ENCODE measurements at places on chromosomes 11 and 22.

DNA sequence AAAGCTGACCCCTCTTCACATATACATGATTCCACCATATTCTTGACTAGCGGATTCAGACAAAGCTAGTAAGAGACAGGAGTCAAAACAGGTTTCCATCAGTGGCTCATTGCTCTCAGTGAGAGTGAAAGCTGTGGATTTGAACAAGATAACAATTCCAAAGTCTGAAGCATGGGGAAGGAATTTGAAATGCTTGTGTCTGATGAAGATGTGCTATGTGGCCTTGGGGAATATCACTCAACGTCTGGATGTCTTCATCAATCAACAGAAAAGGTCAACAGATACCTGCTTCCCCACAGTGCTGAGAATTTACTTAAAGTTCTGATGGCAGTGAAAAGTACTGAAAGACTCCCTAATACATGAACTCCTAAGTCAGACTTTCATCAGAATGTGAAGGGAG is 46.9 kb upstream of the SESN3 start:
- DNase-seq: no peak

GRCh38 chr11:104763930-104764709 is 134.1 kb downstream of the CASP12 start:
- DNase-seq: no peak

DNA sequence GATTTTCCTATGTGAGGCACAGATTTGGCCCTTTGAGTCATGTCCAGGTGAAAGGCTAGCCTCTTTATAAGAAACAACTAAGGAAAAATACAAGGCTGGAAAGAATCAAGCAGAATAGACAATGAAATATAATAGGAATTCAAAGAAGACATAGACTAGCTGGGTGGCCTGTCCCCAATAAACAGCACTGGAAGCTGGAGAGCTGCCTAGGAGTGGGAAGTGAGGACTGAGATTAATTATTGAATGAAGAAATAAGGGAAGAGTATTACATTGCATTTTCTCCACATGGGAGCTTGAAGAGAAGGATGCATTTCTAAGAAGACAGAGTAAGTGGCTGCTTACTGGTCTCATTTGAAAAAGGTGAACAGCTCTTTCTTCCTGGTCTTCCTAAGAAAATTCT is 100.0 kb downstream of the CCDC34 start:
- no peak for DNase-seq

DNA sequence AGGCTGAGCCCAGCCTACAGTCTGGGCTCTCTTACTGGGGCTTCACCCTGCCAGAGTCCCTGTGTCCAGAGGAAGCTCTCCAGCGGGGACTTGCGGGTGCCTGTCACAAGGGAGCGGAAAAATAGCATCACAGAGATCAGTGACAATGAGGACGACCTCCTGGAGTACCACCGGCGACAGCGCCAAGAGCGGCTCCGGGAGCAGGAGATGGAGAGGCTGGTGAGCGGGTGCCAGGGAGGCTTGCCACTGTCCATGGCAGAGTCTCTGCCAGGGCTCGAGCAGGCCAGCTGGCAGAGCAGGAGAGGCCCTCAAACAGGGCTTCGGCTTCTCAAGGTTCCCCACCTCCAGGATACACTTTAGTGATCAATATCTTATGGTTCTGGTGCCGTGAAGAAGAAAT is 21.0 kb downstream of the PHLDB1 start:
- DNase-seq: no peak

DNA sequence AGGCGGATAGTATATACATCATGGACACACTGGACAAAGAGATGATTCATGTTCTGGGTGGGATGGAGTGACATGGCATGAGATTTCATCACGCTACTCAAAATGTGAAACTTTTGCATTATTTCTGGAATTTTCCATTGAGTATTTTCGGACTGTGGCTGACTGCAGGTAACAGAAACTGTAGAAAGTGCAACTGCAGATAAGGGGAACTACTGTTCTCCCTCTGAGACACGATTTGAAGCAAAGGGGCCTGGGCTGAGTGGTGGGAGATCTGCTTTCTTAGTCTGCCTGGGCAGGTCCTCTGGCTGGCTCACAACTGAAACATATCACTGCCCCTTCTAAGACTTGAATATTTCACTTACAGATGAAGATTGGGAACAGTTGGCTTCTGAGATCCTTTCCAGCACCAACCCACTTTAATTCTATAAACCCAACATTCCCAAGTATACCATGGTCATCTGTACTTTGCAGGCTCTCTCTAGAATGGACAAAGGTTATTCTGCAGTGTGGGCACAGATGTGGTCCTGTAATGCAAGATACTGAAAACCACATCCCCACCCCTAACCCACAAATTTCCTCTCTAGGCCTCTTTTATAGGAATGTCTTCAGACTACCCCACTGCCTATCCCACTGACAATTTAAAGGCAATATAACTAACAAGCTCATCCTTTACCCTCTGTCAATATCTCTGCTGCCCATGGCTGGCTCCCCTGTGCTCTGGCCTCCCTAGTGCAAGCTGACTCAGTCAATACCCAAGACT is 121.1 kb downstream of the KCNC1 start:
- DNase-seq: no peak

DNA sequence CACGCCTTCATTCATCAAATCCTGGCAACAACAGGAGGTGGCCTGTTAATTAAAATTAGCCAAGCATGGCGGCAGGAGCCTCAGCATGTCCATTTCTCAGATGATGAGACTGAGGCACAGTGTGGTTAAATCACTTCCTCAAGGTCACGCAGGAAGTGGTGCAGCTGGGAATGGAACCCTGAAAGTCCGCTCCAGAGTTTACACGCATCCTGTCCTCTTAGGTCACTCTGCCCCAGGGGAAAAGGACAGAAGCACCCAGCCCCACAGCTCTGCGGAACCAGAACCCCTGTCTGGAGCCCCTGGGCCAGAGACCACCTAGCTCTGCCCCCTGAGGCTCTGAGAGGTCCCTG is 19.6 kb downstream of the RPL3 start:
- DNase-seq: no peak

GRCh38 chr22:47209547-47210023 is 447.1 kb downstream of the TBC1D22A start:
- DNase-seq: no peak

DNA sequence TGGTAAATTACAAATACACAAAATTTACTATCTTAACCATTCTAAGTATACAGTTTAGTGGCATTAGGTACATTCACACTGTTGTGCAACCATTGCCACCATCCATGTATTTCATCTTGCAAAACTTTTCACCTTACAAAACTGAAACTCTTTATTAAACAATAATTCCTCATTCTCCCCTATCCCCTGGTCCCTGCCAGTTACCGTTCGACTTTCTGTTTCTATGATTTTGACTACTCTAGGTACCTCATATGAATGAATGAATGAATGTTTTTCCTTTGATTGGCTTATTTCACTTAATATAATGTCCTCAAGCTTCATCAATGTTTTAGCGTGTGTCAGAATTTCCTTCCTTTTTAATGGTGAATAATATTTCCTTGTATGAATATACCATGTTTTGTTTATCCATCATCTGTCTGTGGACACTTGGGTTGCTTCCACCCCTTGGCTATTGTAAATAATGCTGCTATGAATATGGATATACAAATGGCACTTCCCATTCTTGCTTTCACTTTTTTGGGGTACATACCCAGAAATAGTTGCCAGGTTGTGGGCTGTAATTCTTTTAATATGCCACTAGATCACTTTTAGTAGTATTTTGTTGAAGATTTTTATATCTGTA is 93.0 kb downstream of the UVRAG start:
- DNase-seq: no peak

GRCh38 chr11:106624377-106624776 is 393.9 kb downstream of the GUCY1A2 start:
- DNase-seq: no peak

DNA sequence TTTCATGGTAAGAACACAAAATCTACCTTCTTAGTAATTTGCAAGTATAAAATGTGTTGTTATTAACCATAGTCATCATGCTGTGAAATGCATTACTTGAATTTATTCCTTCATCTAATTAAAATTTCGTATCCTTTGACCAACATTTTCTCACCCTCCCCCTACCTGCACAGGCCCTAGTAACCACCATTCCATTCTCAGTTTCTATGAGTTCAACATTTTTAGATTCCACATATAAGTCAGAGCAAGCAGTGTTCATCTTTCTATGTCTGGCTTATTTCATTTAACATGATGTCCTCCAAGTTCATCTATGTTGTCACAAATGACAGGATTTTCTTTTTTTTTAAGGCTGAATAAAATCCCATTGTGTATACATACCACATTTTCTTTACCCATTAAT is 43.5 kb upstream of the CCDC179 start:
- DNase-seq: no peak

GRCh38 chr22:22687638-22688500 is 43.5 kb downstream of the GGTLC2 start:
- DNase-seq: peak; percentile 47

GRCh38 chr11:101923554-101923953 is 7.2 kb upstream of the ANGPTL5 start:
- DNase-seq: no peak

DNA sequence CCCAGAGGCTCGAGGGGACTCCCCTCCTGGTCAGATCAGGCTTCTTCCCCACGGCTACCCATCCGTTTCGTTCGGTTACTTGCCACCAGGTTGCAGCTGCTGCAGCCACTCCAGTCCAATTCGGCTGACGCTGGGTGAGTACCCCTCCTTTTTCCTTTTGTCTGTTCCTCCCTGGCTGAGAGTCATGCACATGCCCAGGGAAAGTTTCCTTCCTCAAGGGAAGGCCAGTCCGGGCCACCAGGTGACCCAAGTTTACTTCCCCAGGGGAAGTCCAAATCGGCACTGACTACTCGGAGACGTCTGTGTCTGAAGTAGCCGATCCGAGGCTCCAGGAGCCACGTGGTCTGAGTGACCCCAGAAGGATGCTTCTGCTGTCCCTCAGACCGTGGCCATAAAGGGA is 13.2 kb upstream of the OR56A3 start:
- DNase-seq: no peak

DNA sequence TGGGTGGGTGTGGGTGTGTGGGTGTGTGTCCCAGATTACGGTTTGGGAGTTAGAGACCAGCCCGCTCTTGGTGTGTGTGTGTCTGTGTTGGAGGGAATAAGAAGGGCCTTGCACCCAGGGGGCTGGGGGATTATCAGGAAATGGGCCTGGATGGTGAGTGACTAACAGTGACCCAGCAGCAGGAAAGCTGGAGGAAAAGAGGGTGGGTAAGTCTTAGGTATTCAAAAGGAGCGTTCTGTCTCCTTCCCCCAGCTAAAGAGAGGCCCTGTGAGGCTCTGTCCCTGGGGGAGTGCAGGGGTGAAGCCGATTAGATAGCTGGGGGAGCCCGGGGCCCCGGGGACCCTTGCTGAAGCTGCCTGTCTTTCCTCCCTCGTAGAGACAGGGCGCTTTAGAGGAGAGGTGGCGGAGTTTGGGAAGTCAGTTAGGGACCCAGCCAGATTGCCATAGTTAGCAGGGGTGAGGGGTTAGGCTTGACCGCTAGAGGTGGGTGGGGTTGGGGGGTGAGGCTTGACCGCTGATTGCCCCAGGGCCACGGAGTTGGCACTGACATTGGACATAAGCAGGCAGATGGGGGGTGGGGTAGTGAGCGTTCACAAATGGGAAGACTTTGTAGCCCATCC is 1.5 kb downstream of the OAF start:
- no peak for DNase-seq

DNA sequence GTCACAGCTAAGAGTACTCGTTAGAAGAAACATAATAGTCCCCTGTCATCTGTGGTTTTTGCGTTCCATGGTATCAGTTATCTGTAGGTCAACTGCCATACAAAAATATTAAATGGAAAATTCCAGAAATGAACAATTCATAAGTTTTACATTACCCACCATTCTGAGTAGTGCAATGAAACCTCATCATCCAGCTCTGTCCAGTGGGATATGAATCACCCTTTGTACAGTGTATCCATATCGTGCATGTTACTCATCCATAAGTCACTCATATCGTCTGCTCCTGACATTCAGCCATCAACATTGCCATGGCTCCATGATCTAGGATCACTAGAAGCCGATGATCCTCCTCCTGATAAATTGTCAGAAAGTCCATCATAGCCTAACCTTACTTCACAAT is 174.9 kb upstream of the C11orf87 start:
- no peak for DNase-seq

GRCh38 chr11:87892291-87892690 is 283.0 kb downstream of the RAB38 start:
- DNase-seq: no peak

- DNase-seq: no peak
Observed at GRCh38 chr11:99952816-99953215, 734.3 kb upstream of the ARHGAP42 start.

DNA sequence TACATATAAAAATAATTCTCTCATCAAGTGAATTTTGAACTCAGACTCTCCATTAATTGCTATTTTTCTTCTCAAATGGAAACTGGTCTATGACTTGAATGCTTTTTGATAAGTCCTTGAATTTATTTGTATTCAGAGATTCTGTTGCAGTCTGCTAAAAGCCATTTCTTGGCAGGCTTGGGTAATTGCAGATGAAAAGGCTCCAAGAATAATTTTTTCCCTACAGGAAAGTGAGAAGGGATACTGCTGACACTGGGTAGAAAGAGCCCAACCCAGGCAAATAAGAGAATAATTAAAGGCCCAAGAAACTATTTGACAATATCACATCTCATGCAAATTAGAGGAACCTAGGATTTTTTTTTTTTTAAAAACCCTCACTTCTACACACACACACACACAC is 246.5 kb upstream of the DDI1 start:
- no peak for DNase-seq

DNA sequence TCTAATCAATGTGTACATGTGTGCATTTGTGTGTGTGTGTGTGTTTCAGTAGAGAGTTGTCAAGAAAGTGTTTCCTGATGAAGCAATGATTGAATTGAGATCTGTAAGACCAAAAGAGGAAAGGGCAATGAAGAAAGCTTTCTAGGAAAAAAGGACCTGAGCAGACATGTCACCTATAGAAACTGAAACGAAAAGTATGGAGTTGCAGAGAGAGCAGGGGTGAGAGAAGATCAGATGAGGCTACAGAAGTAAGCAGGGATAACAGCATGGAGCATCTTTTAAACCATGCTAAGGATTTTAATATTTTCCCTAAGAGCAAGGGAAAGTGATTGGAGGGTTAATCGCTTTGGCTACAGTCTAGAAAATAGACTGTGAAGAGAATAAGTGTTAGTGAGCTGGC is 1459.4 kb upstream of the TENM4 start:
- no peak for DNase-seq

GRCh38 chr22:43747058-43747457 is 65.0 kb downstream of the EFCAB6 start:
- no peak for DNase-seq

- peak; percentile 77 for DNase-seq
Observed at GRCh38 chr11:73323464-73323863, 15.4 kb downstream of the ARHGEF17 start.

DNA sequence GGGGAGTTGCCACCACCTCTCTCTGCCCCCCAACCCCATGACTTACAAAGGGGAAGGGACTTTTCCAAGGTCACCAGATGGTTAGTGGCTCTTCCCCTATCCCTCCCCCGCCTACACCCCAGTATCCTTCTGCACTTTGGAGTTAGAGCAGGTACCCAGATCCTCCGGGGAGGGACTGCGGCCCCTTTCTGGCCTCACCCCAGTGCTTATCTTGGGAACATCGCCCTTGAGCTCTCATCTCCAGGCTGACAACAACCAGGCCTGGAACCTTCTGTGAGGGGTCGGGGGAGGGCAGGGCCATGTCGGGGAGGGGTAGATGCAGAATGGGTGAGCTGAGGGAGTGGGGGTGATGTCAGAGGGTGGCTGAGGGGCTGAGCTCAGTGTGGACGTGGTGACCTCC is 7.5 kb upstream of the NAALADL1 start:
- DNase-seq: no peak

GRCh38 chr11:126918556-126918955 is 82.0 kb downstream of the KIRREL3 start:
- no peak for DNase-seq
